ENCODE measurements at places on chromosomes 1 and 21.

GRCh38 chr1:25198663-25199252 is 33.5 kb downstream of the SYF2 start:
- DNase-seq = no peak

DNA sequence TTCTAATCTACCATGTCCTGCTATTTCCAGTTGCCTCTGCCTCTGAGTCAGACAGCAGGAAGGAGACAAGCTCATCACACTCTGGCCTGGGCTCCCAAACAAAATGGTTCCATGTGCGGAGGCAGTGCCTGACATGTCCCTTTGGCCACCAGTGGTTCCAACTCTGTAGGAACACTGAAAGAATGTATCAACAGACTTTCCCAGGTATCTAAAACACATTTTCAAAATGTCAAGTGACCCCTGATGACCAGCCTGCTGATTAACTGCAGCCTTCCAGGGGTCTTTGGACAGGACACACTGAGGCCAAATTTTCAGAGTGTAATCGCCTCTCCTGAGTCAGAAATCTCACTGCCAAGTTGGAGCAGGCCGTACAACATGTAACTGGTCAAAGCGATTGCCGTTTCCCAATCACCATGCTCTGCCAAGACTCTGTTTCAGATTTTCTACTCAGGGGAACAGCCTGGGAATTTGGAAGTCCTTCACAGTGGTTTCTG is 172.7 kb downstream of the TPR start:
- DNase-seq = no peak

- DNase-seq = no peak
These were observed 10.0 kb downstream of the ARID1A start for GRCh38 chr1:26705788-26706311.

DNA sequence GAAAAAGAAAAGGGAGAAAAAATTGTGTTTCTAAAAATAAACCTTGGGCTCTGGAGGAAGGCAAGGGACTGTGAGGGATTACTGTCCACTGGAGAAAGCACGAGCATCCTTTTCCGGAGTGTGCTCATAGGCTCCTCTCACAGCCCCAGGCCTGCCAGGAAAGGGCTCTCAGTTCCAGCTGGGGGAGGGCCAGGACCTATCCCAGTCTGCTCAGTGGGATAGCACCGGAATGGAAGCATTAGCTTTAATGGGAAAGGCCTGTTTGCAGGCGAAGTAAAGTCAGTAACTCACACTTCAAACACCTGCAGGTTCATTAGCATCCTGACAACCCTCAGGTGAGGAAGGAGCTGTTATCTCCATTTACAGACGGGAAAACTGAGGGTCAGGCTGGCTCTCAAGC is 113.9 kb upstream of the USP24 start:
- peak; percentile 71 for DNase-seq

DNA sequence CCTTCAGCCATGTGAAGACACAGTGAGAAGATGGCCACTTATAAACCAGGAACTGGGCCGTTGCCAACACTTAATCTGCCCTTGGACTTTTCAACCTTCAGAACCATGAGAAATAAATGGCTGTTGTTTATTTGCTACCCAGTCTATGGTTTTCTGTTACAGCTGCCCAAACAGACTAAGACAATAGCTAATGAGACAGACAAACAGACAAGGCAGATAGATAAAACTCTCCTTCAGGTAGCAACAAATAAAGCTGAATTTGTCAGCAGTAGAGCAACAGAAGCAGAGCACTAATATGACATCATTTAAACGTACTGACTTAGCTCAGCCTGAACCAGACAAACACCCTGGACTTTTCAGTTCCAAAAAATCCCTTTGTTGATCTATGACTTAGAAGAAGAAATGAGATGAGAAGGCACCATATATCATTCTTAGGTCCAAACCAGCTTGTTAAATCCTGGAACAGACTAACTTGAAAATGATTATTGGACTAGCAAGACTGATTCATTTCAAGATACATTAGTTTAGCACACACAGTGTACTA is 27.0 kb downstream of the ZZZ3 start:
- DNase-seq = no peak

- no peak for DNase-seq
These were observed 1.1 kb downstream of the GPR25 start for GRCh38 chr1:200873671-200874397.

GRCh38 chr1:147492207-147492606 is 49.1 kb upstream of the BCL9 start:
- no peak for DNase-seq

GRCh38 chr1:10179406-10180091 is 30.8 kb upstream of the KIF1B start:
- peak; percentile 61 for DNase-seq

GRCh38 chr1:66303646-66304045 is 230.3 kb upstream of the SGIP1 start:
- DNase-seq = no peak

DNA sequence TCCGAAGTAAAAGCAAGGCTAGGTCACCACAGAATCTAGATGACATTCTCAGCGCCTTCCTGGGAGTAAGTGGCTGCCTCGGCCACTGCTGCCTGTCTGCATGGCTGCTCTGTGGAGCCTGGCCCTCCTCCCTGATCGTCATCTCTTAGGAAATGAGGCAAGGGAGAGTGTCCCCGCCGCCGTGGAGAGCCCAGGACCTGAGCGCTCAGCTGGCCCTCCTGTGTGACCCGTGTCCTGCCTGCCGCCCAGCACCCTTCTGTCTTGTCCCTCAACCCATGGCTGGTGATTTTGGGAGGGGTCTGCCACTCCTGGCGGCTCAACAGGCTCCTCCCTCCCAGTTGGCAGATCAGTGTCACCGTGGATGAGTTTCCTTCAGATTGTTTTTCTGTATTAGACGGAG is 156.4 kb upstream of the COL6A1 start:
- DNase-seq = no peak

DNA sequence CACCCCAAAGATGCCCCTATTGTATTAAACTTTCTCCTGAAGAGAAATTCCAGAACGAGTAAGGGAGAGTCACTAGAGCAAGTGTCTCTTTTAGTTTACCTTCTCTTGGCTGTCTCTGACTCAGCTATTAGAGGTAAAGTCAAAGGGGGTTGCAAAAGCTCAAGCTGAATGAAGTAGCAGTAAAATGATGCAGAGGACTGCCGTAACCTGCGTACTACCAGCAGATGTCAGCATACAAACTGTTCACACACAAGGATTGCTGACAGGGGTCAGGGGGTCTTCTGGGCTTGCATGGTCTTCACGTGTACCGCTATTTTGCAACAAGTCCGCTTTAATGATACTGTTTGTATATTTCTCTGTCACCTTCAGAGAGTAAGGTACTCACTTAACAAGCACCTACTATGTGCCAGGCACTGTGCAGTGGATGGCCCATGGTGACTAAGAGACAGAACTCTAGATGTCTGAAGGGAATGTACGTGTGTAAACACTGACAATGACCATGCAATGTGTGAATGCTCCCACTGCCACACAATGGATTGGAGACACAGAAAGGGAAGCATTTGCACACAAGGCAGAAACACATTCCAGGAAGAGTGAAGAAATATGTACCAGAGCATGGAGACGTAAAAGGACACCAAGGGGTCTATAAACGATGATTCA is 34.9 kb downstream of the CHML start:
- no peak for DNase-seq

DNA sequence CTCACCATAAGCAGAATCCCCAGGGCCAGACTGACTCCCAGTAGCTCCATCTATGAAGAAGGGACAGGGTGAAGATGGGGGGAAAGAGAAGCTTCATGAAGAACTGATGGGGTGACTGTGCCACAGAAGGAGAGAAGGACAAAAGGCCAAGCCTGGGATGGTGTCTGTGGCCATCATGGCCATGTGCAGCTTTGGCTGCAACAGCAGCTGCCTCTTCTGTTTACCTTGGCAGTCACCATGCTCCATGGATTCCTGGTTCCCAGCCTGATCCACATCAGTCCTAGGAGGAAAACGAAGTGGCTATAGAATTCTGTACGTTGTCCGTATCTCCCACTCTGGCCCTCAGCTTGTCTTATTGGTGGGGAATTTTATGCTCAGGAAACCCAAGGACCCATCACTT is 12.0 kb downstream of the SEMA6C start:
- DNase-seq = no peak

Measured in dorsolateral prefrontal cortex (tissue), 122 donors.